Stimulated activated CD4-positive, alpha-beta T cell treated with anti-CD3 and anti-CD28 coated beads, Interleukin-15, amount 100 ng/mL, for 24 hours (primary cell): ENCODE measurements at places on chromosomes 13 and 19.

DNA sequence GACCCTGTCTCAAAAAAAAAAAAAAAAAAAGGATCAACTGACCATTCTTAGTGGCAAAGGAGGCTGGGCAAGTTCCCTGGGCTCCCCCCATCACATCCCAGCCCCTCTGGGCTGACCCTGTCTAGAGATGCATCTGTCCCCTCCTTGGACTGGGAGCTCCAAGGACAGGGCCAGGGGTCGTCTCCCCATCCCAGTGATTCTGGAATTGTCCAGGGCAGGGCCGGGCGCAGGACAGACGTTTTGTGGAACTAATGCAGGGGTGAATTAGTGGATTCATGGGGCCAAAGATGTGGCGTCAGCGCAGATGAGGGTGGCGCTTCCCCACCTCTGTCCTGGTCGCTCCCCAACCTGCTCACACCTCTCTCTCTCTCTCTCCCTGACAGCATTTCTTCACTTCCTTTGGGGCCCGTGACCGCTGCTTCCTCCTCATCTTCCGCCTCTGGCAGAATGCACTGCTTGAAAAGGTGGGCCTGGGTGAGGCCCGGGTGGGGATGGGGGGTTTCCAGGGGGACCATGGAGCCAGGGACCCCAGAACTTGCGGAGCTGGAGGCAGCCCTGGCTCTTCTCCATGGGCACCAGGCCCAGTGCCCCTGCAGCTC, 11.1 kb downstream of the GRAMD1A start:
- DNase-seq, result no peak

DNA sequence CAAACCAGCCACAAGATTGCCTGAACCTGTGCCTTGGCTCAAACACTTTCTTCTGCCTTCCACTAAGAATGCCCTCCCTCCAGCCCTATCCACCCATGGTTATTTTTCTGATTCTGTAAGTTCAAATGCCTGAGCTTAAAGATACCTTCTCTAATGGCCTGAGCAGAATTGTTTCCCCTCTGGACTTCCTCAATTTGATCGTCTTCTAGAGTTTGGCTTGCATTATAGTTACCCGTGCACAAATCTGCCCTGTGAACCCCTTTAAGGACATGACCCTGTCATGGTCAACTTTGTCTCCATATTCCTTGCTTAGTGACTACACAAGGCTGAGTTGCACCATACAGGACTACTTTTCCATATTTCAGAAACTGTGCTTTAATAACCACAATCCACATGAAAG, 481.0 kb downstream of the FOXO1 start:
- DNase-seq, result no peak

DNA sequence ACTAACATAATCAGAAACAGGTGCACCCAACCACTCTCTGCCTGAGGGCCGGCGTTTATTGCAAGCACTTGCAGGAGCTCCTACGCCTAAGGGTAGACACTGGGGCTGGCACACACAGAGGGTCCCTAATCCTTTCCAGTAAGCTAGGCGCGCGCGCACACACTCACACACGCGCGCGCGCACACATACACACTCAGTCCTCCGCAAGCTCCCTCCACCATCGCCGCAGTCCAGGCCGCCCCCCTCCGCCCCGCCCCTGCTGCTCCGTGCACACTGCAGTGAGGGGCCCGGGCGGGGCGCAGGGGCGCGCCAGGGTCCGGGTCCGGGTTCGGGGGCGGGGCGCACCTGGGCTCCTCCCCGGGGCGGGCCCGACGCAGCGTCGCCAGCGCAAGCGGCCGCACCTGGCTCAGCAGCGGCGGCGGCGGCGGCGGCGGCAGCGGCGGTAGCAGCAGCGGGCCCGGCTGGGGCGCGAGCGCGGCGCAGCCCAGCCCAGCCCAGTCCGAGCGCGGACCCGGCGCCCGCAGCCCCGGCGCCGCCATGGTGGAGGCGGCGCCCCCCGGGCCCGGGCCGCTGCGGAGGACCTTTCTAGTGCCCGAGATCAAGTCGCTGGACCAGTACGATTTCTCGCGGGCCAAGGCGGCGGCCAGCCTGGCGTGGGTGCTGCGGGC, at the start of gene CAMSAP3:
Gene CAMSAP3, plus strand, starts transcription at position 398 of the 668 bp plus-strand sequence. Its CDS starts 140 bp downstream, at position 538.
- DNase-seq, result peak; percentile 63

DNA sequence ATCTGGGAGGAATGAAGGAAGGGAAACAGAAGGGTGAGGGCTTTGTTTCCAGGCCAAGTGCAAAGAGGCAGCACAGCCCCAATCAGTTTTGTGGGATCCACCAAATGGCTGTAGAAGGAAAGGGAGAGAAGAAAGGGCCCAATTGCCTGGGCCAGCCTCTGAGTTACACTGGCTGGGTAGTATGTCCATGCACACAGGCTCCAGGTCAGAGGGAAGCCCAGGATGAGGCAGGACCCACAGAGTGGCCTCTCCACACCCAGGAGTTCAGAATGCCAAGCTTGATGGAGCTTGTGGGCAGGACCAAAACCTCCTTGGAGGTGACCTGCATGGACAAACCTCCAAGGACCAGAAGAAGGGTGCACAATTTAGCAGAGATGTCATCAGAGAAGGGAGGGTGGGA, 178.2 kb upstream of the TSHZ3 start:
- no peak for DNase-seq

DNA sequence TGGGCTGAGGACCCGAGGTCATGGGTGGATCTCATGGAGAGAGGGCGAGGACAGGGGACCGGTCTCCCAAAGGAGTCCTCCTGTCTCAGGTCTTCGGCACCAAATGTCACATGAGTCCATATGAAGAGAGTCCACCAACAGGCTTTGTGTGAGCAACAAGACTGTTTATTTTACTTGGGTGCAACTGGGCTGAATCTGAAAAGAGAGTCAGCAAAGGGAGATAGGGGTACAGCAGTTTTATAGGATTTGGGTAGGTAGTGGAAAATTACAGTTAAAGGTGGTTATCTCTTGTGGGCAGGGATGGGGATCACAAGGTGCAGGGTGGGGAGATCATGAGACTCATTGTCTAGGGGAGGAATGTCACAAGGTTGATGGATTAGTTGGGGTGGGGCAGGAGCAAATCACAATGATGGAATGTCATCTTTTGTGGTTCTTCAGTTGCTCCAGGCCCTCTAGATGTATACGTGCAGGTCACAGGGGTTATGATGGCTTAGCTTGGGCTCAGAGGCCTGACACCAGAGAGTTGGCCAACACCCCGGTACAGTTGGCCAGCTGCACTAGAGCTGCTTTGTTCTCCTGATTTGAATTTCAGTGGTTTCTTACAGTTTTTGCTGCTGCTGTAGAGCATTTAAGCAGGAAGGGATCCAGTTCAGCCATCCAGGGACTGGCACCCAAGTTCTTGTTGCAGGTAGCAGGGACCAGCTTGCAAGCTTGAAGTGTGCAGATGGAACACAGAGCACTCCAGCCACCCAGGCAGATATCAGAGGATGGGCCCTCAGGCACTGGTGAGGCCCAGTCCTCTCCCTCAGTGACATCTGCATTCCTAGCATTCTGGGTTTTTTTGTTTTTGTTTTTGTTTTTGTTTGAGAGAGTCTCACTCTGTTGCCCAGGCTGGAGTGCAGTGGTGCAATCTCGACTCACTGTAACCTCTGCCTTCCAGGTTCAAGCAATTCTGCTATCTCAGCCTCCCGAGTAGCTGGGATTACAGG, 26.4 kb upstream of the IGFL1 start:
- no peak for DNase-seq

- no peak for DNase-seq
Measured at GRCh38 chr19:54172471-54173358, at the start of gene TMC4. TSS of gene TMC4 (minus strand) at chr19:54173160. CDS start at chr19:54173117, 43 bp downstream.

GRCh38 chr19:2841855-2842574, 740 bp downstream of the ZNF555 start:
- DNase-seq, result no peak

- no peak for DNase-seq
Measured at GRCh38 chr13:78286748-78287147, 316.6 kb downstream of the POU4F1 start.

GRCh38 chr19:28727480-28728159, 485.3 kb downstream of the UQCRFS1 start:
- no peak for DNase-seq

DNA sequence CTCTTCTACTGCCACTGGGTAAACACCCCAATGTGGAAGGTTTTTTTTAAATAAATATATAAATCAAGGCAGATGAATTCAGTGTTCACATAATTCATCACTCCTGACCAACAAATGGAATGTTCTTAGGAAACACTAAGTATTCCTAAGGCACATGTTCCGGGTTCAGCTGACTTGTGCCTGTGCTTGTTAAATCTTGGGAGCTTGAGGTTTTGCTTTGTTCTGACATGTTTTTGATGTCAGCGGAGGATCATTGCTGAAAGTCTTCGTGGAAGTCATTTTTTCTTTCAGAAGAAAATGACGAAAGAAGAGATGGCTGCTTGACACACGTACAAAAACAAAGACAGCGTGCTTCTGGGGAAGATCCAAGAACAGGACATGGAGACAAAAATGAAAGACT, 185.8 kb downstream of the MZT1 start:
- no peak for DNase-seq

GRCh38 chr19:49065905-49066512, 1.4 kb upstream of the NTF4 start:
- no peak for DNase-seq

- no peak for DNase-seq
Measured at GRCh38 chr13:100473087-100473486, 115.5 kb downstream of the GGACT start.

DNA sequence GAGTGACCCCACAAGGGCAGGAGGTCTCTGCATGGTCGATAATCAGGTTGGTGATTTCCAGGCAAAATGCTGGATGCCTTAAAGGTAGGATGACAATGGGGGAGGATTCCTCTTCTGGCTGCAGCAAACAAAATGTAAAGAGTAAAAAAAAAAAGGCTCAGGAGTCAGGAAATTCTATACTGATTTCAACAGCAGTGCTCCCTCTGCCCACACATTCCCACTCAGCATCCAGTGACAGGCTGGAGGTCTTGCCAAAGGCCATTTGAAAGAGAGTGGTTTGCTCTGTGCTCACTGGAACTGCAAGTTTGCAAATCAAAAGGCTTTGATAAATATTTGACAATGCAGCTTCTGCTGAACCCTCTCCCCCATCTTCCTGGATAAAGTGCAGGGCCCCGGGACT, 135.4 kb downstream of the TNFRSF19 start:
- DNase-seq, result no peak

DNA sequence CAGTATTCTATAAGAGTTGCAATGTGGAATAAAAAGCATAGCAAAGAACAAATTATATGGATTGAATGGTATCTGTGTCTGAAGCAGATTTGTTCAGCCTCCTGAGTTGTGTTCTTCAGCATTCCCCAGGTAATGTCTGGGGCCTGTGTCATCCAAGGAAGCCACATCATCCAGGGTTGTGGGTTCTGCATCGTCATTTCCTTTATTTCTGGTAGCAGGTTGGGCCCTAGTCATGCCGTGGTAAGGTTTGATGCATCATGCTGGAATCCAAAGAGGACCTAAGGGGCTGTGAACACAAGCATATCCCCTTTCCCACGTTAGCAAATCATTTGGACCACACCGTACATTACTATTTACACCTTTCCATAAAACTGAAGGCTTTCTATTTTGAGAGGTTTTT, 131.0 kb upstream of the ZNF91 start:
- no peak for DNase-seq

- DNase-seq, result no peak
Measured at GRCh38 chr13:92259523-92259922, 861.1 kb downstream of the GPC5 start.

- DNase-seq, result no peak
Measured at GRCh38 chr13:93862259-93862658, 617.2 kb downstream of the DCT start.

DNA sequence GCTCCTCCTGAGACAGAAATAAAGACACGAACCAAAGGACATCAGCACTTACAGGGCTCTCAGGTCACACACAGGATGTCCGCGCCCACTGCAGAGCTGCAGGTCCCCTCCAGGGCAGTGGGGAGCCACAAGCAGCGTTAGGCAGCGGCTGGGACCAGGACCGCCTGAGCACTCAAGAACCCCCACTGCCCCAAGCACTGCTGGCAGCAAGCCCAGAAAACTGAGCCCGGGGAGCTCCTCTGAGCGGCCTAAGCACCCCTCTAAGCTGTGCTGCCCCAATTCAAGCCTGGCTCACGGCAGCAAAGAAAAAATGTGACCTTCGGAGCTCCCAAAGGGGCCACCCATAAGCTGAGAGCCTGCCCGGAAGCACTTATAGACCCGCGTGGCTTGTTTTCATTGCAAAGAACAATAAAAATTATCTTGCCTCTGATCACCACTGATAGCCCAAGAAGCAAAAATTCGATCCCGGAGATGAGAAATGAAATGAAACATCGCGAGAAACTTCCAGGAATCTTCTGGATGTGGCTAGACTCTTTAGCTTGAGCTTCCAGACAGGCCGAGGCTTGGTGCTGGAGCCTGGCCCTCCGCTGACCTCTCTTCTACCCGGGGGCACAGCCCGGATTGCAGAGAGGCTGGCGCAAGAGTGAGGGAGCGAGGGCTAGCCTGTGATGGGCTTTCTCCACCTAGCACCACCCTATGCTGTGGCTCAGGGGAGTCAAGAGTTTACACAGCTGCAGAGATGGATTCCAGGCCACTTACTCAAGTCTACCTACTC, 6.3 kb downstream of the DPP9 start:
- DNase-seq, result no peak

GRCh38 chr13:89057274-89057673, 1386.1 kb downstream of the SLITRK5 start:
- no peak for DNase-seq

DNA sequence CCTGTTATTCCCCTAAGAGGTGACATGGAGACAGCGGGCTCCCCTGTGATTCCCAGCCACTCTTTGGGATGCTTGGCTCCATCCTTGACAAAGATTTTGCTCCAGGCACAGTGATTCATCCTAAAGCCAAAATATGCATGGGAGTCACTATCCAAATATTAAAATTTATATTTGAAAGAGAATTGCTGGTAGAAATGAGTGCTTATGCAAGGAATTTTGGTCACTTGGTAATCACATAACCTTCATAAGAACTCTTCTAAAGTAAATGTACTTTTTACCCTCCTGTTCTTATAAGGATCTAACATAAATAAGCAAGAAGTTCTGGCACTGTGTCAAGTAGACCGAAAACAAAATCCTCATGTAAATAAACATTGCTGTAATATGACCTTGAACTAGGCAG, 385.8 kb downstream of the ITGBL1 start:
- no peak for DNase-seq

DNA sequence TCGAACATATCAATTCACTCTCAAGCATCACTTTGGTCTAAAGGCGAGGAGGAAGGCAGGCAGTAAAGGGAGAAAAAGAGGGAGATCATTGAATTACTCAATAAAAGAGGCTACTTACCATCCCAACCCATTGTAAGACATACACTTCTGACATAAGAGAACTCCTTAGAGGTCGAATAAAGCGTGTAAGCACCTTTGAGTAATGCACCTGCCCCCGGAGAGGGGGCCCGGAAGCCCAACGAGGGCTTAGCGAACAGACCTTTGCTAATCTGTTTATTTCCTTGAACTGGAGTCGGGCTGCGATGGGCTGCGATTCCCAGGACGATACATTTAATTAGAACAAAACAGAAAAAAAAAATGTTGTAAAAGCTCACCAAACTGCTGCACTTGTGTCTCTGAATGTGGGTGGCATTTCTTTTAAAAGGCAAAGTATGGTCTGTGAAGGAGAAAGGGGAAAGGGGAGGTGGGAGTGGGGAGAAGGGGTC, 3.0 kb downstream of the ZC3H4 start:
- peak; percentile 53 for DNase-seq

GRCh38 chr13:81770868-81771505, 1430.1 kb upstream of the SPRY2 start:
- no peak for DNase-seq

GRCh38 chr19:29487432-29487831, 38.4 kb upstream of the VSTM2B start:
- DNase-seq, result no peak

- DNase-seq, result no peak
Measured at GRCh38 chr13:19952850-19953249, 5.7 kb upstream of the ZMYM2 start.
